Putamen (tissue), 1 donor: ENCODE measurements at places on chromosomes 5 and 9.

DNA sequence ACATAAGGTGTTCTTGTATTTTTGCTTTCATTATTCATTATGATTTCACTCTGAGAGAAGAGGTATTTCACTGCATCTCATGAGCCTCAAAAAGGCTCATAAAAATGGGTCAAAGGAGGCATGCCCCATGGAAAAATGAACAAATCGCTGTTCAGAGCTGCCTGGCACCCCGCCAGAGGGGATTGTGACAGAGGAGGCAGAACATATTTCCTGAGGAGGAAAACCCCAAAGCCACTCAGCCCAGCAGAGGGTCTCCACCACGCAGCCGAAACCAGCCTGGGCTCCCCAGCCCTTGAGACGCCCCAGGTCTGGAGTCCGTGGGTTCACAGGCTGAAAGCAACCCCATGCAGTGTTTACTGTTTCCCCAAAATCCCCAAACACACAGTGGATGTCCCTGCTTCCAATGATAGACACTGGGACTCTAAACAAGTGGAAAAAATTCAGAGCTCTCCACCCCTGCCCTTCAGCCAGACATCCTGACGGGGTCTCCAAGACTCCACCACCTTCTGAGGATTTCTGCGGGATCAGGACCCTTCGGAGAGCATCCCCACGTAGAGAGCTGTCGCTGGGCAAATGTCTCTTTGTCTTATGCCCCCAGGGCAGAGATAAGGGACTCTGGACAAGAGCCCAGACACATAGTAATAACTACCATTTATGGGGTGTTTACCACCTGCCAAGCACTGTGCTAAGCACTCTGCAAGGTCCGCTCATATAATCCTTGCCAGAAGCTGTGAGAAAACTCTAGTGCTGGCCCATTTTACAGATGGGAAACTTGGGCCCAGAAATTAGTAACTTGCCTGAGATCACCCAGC is 122.3 kb downstream of the PAX5 start:
- DNase-seq, result no peak

- no peak for DNase-seq
Measured at GRCh38 chr9:14903040-14903439, 7.2 kb downstream of the FREM1 start.

GRCh38 chr5:126965061-126965475 is 65.3 kb downstream of the MARCHF3 start:
- DNase-seq, result no peak

DNA sequence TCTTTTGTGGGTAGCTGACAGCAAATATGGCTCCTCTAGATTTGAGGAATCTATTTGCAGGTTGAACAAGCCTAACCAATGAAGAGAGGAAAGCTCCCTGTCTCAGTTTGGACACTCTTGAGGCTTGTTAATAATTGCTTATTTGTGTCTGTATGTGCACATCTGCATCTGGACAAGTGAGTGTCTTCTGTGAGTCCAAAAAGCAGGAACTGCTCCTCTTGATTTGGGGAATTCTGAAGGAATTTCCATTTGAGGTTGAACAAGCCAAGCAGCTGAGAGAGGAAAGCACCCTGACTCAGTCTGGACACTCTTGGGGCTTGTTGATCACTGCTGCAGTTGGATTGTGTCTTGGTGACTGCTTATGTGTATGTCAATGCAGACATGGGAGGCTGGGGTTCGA is 211.6 kb downstream of the DTWD2 start:
- no peak for DNase-seq

DNA sequence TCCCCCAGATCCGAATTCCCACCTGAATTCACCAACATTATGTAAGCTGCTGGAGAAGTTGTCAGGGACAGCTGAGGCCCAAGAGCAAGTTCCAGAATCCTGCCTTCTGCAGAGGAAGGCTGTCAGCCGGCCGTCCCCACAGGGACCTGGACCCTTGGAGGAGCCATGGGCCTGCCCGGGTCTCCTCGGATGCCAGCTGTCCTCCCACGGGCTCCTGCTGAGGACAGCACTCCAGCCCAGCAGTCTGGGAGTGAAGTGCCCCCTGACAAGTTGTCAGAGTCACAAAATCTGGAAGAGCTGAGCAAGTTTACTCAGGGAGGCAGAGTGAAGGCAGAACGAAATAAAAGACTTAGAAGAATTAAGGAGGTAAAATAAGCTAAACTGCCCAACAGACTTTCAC is 192.5 kb upstream of the DAPK1 start:
- DNase-seq, result no peak

GRCh38 chr9:79974806-79975422 is 403.1 kb downstream of the TLE4 start:
- DNase-seq, result no peak

- no peak for DNase-seq
Measured at GRCh38 chr9:23638011-23638410, 188.0 kb downstream of the ELAVL2 start.

- DNase-seq, result no peak
Measured at GRCh38 chr9:22170990-22171670, 162.0 kb upstream of the CDKN2B start.

DNA sequence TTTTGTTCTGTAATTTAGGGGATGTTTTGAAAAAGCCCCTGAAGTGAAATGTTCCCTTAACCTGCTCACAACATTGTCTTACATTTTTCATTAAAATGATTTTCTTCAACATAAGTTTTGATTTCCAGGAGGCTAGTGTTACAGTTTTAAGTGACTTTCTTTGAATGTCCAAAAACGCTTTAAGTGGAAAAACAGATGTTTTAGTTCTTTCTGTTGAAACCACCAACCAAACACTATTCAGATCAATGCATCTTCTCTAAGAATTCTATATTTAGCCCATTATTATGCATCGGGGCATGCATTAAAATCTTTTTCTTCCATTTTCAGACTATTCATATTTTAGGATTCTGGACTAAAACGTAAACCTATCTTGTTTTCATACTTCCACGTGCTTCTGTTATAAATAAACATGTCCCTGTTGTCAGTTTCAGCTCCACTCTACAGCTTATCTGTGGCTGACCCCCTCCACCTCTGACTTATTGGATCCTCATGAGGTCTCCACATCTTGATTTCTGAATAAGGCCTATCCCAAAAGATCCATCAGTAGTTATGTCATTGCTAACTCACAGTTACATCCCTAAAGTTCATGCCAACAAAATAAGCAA is 882.3 kb upstream of the SEMA6A start:
- no peak for DNase-seq

GRCh38 chr5:57175551-57176309 is 1.9 kb downstream of the GPBP1 start:
- DNase-seq, result peak; percentile 7

- DNase-seq, result no peak
Measured at GRCh38 chr5:159053216-159053615, 46.5 kb downstream of the EBF1 start.

GRCh38 chr5:110371011-110371724 is 355.3 kb downstream of the TMEM232 start:
- DNase-seq, result no peak

DNA sequence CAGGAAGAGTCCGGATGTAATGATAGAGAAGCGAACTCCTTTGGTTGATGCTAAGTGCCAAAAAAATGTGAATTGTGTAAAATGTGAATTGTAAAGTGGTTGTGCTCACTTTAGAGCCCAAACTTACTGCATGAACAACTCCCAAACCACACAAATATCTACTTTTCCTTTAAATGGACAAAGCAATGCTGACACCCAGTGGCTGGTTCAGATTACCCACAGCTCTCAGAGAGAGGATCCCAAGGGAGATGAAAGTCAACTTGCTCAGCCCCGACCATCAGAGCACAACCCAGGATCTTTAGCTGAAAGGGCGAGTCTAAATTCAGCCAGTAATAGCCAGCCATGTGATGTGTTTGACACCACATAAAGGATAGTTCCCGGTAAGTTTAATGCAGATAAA is 133.7 kb downstream of the NMUR2 start:
- DNase-seq, result no peak

DNA sequence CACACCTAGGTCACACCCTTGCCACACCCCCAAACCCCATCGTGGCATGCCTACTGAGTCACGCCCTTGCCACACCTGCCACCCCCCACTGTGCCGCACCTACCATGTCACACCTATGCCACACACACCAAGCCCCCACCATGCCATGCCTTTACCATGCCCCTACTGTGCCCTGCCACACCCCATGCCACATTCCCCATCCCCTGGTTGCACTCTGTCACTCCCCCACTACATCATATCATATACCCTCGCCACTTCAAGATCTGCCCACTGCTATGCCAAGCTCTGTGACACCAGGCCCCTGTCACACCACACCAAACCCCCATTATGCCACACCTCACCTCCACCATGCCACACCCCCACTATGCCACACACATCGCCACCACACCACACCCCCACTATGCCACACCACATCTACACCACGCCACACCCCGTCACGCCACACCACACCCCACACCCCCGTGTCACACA is 101.2 kb downstream of the OLFM1 start:
- no peak for DNase-seq

- DNase-seq, result no peak
Measured at GRCh38 chr9:38205279-38205678, 136.3 kb upstream of the SHB start.

DNA sequence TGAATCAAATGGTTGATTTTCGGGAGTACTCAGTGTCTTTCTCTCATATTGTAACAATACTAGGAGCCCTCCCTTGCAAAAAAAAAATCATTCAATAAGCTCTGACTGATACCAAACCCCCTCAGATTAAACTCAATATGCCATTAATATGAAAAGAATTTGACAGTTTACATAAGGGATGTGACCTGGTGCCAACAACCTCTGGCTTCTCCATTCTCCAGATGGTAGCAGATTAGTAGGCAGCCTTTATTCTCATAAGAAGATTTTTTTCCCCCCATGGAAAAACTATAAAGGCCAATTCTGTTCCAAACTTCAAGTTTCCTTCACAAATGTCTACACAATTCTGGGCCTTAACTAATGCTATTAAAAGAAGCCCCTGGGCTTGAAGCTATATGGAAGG is 96.5 kb downstream of the EFNA5 start:
- DNase-seq, result no peak

DNA sequence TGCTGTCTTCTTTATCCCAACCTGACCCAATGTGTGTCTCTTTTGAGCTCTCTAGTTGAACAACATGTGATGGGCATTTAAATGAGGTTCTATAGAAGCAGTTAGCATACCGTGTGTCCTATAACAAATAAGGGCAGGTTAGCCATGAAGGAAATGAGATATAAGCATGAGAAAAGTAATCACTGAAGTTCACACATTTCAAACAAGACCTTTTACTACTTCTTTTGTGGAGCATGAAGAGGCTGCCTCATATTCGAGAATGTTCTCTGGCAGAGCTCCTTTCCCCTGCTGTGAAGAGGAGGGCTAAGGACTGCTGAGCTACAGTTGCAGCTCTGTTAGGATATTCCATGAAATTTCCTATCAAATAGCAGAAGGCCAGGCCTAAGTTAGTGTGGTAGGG is 15.2 kb upstream of the SNCAIP start:
- no peak for DNase-seq

- DNase-seq, result no peak
Measured at GRCh38 chr5:80406980-80407734, 707 bp upstream of the ZFYVE16 start.

DNA sequence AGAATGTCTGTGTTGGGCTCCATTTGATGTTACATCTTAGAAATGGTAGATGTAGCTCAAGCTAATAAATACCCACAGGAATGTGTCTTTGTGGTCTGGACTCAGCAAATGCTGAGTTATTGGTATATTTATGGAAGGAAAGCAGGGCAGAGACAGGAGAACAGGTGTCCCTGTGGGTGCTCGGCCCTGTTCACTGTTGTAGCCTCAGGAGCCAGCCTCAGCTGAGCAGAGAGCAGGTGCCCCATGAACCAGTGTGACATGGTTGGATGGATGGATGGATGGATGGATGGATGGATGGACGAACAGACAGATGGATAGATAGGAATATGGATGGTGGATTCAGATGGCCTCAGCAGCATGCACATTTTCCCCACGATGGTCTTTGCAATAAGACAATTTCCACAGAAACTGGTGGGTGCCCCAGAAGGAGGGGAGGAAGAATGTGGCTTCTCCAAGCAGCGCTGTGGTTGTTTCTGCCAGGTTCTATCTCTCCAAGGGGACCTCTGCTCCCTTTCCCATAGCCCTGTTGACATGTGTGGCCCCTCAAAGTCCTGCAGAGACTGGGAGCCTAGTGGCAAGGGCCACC is 8.2 kb upstream of the IRF1 start:
- DNase-seq, result no peak

DNA sequence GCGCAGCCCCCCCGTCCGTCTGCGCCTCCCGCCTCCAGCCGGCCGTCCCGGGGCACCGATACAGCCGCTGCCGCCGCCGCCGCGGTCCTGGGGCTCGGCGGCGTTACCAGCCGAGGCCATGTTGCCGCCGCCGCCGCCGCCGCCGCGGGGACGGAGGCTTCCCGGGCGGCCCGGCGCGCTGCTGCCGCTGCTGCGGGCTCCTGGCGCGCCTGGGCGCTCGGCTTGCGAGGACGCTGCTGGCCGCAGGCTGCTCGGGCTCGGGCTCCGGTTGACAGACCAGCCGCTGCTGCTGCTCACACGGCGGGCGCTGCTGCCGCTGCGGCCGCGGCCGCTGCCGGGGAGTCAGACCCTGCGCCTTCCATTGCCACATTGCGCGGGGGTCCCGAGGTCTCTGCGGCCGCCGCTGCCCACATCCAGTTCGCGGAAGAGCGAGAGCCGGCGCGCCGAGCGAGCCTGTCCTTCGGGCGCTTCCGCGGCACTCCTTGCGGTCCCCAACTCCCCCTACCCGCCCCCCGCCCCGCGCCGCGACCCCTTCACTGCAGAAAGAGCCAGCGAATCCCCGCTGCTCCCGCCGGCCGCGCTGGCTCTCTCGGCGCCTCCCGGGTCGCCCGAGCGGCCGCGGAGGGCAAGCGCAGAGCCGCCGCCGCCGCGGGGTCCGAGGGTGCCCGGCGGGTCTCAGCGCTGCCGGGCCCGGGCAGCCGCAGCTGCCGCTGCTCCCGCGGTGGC is 8.4 kb downstream of the PTCH1 start:
- DNase-seq, result no peak

DNA sequence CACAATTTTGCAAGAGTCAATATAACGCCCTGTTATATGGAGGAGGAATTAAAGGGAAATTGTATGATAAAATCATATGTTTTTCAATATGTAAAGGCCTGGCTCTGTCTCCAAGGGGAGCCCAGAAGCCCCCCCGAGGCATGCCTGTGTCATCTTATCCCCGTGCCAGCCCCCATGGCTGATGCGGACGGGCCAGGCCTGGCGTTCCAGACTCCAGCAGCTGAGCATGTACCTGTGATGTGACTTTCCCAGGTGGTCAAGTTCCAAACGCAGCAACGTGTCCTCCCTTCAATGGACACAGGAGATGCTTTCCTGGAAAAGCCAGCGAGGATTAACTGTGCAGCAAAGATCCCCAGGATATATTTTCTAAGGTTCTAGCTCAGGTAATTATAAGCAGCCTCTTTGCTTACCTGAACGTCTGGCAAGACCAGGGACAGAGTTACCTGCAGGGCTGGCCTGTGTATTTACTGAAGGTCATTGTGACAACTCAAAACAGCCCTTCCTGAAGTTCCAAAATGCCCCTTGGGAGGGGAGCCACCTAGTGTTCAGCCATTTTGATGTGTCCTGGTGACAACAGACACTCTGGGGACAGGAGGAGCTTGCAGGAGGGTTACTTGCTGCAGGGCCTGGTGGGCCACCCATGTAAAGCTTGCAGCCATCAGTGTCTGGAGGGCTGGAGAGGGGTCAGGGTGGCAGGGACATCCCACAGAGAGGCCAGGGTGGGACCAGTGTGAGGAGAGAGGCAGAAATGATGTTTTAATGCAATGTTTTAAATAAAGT is 53.3 kb upstream of the RNU6ATAC start:
- DNase-seq, result no peak

- no peak for DNase-seq
Measured at GRCh38 chr5:95621839-95622629, 2.1 kb downstream of the GPR150 start.

- DNase-seq, result no peak
Measured at GRCh38 chr5:34591723-34592122, 64.4 kb upstream of the RAI14 start.
